ENCODE measurements at places on chromosomes 1 and 21. TPM values are rescaled to one million over a fixed set of nuclear protein-coding genes. Genes with fewer than 3 reads are reported as not detected.

CD52 gene
- 582 TPM for total RNA-seq

GRCh38 chr1:10132852-10133251 is 77.5 kb upstream of the KIF1B start:
- H3K4me1 ChIP-seq: no peaks in the 10 kb centered on the region
- no peak for DNase-seq
- no peaks in the 10 kb centered on the region for H3K27me3 ChIP-seq
- no peak overlapping the region for H3K4me3 ChIP-seq
- peaks cover 54% of the 10 kb centered on the region for H3K36me3 ChIP-seq

UBE2U gene
- not detected for total RNA-seq

DNA sequence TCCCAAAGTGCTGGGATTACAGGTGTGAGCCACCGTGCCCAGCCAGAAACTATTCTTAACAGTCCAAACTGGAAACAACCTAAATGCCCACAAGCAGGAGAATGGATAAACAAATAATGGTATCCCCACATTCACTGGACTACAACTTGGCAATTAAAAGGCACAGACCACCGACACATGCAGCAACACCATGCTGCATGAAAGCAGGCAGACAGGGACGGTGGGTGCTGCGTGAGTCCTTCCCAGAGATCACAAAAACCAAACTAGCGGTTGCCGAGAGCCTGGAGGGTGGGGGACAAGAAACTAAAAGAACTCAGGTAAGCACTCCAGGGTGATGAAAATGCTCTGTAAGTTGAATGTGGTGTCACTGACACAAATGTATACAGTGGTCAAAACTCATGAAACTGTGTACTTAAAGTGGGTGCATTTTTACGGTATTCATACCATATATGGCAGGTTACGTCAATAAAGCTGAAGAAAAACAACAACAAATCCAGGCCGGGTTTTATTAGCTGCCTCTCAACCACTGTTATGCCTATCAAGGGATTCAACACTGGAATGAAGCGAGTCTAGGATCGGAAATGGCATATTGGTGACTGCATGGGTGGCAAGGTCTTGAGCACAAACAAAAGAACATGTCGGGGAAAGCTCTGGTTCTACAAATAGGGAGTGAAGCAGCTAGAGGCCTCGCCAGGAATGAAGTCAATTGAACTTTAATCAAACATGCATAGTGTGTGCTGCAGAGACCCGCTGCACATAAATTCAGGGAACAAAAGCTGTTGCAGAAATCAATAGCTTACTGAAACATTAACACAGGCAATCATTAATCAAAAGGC is 52.4 kb downstream of the SLC45A1 start:
- H3K4me3 ChIP-seq: no peak overlapping the region
- H3K4me1 ChIP-seq: peaks cover 45% of the 10 kb centered on the region
- no peaks in the 10 kb centered on the region for H3K27me3 ChIP-seq

- DNase-seq: no peak
- H3K4me1 ChIP-seq: no peaks in the 10 kb centered on the region
- no peaks in the 10 kb centered on the region for H3K27me3 ChIP-seq
- H3K4me3 ChIP-seq: no peak overlapping the region
- no peak overlapping the region for H3K27ac ChIP-seq
These were observed 471.3 kb downstream of the PLA2G4A start for GRCh38 chr1:187300081-187300480.

DNA sequence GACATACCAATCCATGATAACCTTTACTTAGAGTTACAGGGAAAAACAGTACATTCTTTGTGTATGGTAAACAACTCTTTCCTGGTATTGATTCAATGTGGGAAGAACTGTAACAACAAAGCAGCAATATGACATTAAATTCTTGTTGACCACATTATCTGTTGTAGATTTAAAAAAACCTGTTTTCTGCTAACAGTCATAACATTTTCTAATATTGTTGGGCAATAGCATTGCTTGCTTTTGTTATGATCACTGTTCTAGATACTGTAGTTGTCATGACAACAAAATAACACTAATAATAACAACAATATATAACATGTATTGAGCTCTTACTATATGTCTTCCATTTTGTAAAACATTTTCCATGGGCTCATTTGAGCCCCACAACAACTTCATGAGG is 54.2 kb downstream of the PDE4B start:
- no peak overlapping the region for H3K27ac ChIP-seq
- no peak overlapping the region for H3K4me3 ChIP-seq
- DNase-seq: no peak
- no peaks in the 10 kb centered on the region for H3K36me3 ChIP-seq

GRCh38 chr1:48530727-48531351 is 58.8 kb upstream of the SPATA6 start:
- DNase-seq: no peak
- no peak overlapping the region for H3K4me3 ChIP-seq
- no peak overlapping the region for H3K27ac ChIP-seq
- peaks cover 3% of the 10 kb centered on the region for H3K27me3 ChIP-seq

GRCh38 chr1:205972491-205973168 is 29.4 kb upstream of the SLC26A9 start:
- no peak for DNase-seq
- H3K27me3 ChIP-seq: no peaks in the 10 kb centered on the region
- H3K4me1 ChIP-seq: no peaks in the 10 kb centered on the region
- no peak overlapping the region for H3K27ac ChIP-seq
- no peak overlapping the region for H3K4me3 ChIP-seq
- H3K36me3 ChIP-seq: no peaks in the 10 kb centered on the region

E2F2 gene
- 0.69 TPM for total RNA-seq

LCE3E gene
- total RNA-seq: not detected

CD48 gene
- 395 TPM for total RNA-seq

- no peak overlapping the region for H3K27ac ChIP-seq
- no peaks in the 10 kb centered on the region for H3K4me1 ChIP-seq
- peaks cover 12% of the 10 kb centered on the region for H3K27me3 ChIP-seq
- DNase-seq: no peak
- H3K4me3 ChIP-seq: no peak overlapping the region
These were observed 16.1 kb downstream of the EBNA1BP2 start for GRCh38 chr1:43156026-43156425.

LDLRAD1 gene
- total RNA-seq: not detected

SPATA46 gene
- total RNA-seq: not detected

DNA sequence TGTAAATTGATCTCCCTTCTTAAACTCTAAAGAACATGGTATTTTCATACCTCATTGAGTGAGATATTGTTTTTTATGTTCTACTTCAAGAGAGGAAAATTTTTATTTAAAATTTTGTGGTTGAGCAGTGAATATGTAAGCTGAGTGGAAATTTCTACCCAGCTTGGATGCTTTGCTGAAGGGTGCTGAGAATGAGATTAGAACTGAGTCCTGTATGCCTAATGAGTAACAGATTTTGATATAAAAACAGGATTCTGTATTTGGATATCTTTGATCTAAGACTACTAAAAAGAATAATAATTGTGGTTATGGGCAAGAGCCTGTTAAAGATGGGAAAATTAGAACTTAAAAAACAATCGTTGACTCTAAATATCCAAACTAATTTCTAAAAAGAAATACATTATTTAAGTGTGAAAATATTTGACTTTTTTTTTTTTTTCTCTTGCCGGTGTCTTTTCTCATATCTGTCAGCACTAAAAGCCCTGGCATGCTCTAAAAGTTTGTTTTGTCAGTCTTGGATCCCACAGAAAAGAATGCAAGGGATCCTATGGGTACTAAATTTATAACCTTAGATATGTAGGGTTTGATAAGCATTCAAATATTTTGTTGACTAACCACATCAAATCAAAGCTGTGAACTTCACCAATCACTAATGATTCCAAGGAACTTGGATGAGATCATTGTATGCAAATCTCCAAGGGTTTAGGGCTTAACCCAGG is 652.3 kb downstream of the PTPRC start:
- H3K4me1 ChIP-seq: no peaks in the 10 kb centered on the region
- no peak overlapping the region for H3K4me3 ChIP-seq
- H3K27ac ChIP-seq: no peak overlapping the region
- H3K36me3 ChIP-seq: no peaks in the 10 kb centered on the region
- no peaks in the 10 kb centered on the region for H3K27me3 ChIP-seq
- DNase-seq: no peak

DNA sequence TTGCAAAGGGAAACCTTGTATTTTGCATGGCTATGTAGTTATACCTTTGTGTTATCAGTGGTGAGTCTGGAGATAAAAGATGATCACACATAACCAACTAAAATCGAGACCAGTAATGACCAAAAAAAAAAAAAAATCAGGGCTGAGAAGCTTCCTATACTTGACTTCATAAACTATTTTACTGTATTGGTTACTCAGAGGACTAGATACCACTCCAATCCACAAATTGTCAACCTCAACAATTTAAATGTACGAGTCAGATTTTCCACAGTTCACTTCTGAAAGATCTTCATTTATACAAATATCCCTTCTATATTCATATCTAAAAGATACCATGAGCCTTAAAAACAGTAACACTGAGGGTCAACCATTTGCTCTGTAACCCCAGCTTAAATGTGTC is 71.7 kb downstream of the NRIP1 start:
- no peaks in the 10 kb centered on the region for H3K4me1 ChIP-seq
- no peak overlapping the region for H3K27ac ChIP-seq

HSPB7 gene
- total RNA-seq: not detected

DNA sequence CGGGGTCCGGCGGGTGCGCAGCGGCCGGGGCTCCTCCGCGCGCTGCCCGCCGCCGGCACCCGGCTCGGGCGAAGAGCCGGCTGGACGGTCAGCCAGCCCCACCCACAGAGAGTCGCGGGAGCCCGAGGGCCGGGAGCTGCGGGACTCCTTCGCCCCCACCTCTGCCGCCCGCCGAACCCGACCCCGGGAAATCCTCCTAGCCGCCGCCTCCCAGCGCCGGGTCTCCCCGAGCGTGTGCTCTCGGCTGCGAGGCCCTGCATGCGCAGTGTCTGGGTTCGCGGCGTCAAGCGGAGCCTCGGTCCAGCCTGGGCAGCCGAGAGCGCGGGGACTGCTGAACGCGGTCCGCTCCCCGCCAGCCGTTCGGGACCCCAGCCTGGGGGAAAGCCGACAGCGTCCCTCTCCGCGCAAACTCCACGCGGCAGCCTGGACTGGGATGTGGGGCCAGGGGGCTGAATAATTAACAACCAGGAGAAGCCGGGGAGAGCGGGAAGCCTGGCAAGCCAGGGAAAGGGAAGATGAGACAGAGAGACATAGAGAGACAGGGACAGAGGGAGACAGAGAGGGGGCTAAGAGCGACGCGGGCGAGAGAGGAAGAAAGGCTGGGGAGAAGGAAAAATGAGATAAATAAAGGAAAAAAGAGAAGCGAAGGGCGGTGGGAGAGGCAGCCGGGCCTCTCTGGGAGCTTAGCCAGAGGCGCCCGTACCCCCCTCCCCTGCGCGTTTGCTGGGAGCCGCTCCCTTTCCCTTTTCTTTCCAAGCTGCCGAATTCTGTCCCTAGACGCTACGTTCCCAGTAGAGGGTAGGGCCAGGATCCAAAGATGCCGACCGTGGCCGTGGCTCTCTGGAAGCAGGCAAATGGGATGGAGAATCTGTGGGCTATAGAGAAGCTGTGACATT is 64.2 kb downstream of the MEF2D start:
- H3K27ac ChIP-seq: no peak overlapping the region
- H3K27me3 ChIP-seq: peaks cover 95% of the 10 kb centered on the region
- no peak overlapping the region for H3K4me3 ChIP-seq
- no peaks in the 10 kb centered on the region for H3K36me3 ChIP-seq

DNA sequence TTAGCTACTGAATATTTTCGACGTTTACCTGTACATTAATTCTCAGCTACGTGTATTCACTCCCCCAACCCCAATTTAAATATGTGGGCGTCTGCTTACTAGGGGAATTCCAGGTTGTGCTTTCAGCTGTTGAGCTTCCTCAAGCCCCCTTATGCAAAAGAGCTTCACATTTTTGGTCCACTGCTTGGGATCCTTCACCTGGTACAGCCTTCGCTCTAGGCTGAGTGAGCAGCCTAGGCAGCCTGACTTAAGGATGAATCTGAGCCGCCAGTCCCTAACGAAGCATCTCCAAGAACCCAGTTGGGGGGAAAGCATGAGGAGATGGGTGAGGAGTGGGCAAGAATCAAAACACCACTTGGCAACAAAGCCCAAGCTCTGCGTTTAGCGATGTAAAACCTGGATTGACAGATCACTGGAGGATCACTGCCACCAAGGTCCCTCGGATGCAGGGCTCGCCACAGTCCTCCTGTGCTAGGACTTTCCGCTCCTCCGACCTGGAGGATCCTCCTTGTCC is 674 bp downstream of the BCL10 start:
- peak overlapping the region; percentile 99 for H3K27ac ChIP-seq
- H3K36me3 ChIP-seq: peaks cover 14% of the 10 kb centered on the region
- DNase-seq: peak; percentile 5
- H3K4me1 ChIP-seq: peaks cover 28% of the 10 kb centered on the region

B3GALT5 gene
- not detected for total RNA-seq

DNA sequence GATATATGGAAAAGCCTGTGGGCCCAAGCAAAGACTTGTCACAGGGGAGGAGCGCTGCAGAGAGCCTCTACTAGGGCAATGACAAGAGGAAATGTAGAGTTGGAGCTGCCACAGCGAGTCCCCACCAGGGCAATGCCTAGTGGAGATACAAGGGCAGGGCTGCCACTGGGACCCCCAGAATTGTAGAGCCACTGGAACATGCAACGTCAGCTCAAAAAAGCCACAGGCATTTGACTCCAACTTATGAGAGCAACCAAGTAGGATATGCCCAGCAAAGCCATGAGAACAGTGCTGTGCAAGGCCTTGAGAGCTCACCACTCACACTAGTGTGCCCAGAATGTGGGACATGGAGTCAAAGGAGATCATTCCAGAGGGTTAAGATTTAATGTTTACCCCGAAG is 63.7 kb upstream of the CAMK1G start:
- H3K27ac ChIP-seq: no peak overlapping the region
- no peak overlapping the region for H3K4me3 ChIP-seq
- H3K36me3 ChIP-seq: no peaks in the 10 kb centered on the region

DNA sequence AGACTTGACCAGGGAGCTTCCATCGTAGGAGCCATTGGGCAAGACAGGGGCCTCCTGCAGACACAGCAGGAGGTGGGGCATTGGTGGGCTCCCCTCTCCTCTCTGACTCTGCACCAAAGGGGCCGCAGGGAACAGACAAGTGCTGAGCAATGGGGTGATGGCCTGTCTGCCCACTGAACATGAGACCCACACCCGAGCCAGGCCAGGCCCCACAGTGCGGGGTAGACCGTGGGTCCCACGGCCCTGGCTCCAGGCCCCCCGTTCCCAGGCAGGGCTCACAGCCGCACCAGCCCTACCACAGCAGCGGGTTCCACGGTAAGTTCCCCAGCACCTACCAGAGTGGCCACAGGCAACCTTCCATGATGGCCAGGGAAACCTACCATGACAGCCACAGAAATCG is 45.9 kb downstream of the CHD5 start:
- no peaks in the 10 kb centered on the region for H3K4me1 ChIP-seq
- DNase-seq: no peak
- H3K36me3 ChIP-seq: no peaks in the 10 kb centered on the region
- H3K4me3 ChIP-seq: no peak overlapping the region
- H3K27me3 ChIP-seq: no peaks in the 10 kb centered on the region
- no peak overlapping the region for H3K27ac ChIP-seq

All from CD4-positive, alpha-beta T cell (primary cell).